ENCODE measurements at places on chromosomes 6 and 20.

DNA sequence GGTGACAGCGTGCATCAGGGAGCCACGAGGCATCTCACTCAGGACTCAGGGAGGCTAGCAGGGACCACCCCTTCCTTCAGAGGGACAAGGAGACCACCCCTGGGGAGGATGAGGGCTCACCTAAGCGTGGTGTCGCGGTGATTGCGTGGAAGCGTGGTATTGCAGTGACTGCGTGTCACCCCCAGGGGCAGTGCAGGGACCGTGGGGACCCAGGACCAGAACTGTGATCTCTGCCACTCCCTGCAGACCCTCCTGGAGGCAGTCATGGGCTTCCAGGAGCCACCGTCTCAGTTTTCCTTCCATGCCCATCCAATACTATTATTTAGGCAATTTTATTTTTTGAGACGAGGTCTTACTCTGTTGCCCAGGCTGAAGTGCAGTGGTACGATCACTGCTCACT lies 147.1 kb downstream of the TAF4 start:
- DNase-seq: no peak

DNA sequence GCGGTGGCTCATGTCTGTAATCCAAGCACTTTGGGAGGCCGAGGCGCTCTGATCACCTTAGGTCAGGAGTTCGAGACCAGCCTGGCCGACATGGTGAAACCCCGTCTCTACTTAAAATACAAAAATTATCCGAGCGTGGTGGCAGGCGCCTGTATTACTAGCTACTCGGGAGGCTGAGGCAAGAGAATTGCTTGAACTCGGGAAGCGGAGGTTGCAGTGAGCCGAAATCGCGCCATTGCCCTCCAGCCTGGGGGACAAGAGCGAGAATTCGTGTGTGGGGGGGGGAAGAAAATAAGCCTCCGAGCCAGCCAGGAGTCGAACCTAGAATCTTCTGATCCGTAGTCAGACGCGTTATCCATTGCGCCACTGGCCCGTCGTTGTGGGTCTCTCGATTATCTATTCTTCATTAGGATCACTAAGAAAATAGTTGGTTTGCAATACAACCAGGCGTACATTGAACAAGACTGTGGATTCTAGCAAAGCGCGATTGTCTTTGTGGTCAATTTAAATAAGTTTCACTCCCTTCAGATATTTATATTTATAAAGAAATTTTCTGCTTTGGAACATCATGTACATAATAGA lies 33.9 kb upstream of the PRSS16 start:
- DNase-seq: peak; percentile 72

DNA sequence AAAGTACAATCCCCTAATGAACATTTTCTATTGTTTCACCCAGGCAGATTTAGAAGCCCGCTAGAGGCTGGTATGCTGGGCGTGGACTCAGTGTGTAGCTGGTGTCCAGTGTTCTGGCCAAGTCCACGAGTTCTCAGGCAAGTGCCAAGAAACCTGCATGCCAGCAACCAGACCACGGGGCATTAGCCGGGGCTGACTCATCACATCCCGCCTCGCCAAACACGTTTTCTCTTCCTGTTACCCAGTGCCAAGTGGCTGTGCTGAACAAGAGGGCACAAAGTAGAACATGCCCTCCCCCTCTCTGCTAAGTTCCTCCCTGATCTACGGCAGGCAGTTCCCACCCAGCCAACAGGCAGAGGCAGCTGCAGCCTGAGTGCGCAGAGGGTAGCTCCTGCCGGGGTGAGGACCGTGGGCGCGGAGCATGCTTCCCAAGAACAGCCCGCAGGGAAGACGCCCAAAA lies 29.6 kb downstream of the RAMACL start:
- DNase-seq: peak; percentile 5

- no peak for DNase-seq
Measured at GRCh38 chr6:1067346-1067745, 244.6 kb upstream of the FOXQ1 start.

DNA sequence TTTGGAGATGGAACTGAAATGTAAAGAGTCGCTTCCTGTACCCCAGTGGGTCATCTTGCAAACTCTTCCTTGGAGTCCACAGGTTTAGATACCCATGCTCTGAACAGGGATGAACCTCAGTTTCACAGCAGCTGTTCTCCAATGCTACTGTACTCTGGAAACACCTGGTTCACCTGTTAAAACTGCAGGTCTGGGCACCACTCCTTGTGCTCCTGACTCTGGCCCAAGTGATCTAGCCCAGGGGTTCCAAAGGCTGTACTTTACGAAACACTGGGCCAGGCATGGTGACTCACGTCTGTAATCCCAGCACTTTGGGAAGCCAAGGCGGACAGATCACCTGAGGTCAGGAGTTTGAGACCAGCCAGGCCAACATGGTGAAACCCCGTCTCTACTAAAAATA lies 102.1 kb downstream of the ATP9A start:
- no peak for DNase-seq

GRCh38 chr6:167279766-167280446 lies 11.2 kb upstream of the UNC93A start:
- no peak for DNase-seq

GRCh38 chr6:111175109-111175508 lies 87.8 kb downstream of the SLC16A10 start:
- DNase-seq: no peak

GRCh38 chr6:31356216-31356945 lies 598 bp downstream of the HLA-B start:
- DNase-seq: no peak

GRCh38 chr6:75170691-75171560 lies 34.9 kb downstream of the COL12A1 start:
- DNase-seq: no peak

DNA sequence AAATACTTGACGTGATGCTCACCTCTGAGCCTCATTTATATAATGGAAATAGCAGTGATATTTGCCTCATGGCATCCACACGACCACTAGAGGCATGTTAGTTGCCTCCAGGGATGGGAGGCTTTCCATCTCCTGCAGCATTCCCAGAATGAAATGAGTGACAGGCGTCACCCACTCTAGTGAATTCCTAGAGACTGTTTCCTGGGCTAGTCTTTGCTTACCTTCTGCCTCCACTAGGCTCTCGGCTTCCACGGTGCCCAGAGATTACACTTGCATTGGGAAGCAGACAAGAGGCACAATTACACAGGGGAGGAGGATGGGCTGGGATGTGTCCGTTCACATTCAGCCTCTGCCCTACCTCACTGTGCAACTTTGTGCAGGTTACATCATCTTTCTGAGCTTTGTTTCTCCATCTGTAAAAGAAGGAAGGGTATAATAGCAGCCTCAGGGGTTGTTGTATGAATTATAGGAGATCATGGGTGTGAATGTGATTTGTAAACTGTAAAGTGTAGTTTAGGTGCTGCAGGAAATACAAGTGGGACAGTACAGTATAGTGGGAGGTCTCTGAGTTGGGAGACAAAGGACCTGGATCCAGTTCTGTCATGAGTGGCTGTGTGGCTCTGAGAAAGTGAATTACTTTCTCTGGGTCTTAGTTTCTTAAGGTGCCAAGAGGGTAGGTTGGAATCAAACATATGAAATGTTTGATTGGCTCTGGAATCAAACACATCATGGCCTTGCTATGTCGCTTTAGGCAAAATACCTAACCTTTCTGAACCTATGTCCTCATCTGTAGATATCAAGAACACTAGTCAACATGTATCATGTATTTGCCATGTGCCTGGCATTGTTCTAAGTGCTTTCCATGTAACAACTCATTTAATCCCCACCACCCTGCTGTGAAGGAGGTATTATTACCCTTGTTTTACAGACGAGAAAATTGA lies 3.6 kb upstream of the VSTM2L start:
- DNase-seq: no peak

GRCh38 chr6:74892091-74892490 lies 313.8 kb downstream of the COL12A1 start:
- no peak for DNase-seq

DNA sequence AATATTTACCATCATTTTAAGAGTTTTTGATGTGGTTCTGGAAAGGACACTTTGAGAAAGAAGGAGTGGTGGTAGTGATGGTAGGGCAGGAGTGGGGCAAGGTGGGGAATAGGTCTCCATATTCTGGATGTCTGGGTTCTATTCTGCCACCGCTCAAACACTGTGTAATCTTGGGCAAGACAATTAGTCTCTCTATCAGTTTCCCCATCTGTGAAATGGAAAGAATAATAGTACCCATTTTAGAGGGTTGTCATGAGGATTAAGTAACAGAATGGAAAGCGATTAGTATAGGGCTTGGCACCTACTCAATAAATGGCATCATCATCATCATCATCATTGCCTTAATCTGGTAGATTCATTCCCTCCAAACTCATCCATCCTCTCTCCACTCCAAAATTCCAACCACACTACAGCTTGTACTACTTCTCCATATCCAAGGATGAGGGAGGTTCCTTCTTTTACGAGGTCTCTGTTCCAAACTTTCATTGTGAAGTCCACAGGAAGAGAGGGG lies 982 bp upstream of the GGT7 start:
- DNase-seq: no peak

- no peak for DNase-seq
Measured at GRCh38 chr6:136210398-136211165, 39.5 kb downstream of the MTFR2 start.

Measured in activated CD4-positive, alpha-beta T cell treated with anti-CD3 and anti-CD28 coated beads, Interleukin-2, amount 50 U/mL, for 16 hours (primary cell).